ENCODE measurements at places on chromosomes 4 and X.

GRCh38 chrX:11908371-11908770 is 150.3 kb downstream of the MSL3 start:
- ATAC-seq = no peak

DNA sequence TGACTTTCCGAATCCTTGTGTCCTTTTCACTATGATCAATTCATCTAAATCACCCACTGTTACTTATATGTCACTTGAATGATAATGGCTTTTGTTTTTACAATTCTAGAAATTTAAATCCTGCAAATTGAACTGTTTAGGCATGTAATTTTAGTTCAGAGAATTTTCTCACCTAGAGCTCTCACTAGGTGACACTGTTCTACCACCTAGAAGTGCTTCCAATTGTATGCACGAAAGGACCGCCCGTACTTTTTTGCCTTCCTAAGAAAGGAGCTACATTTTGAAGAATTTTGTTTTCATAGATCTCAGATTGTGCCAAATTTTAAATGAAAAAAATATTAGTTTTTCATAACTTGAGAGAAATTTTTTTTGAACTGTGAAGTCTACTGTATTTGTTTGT is 481.6 kb upstream of the FSTL5 start:
- ATAC-seq = no peak

- no peak for ATAC-seq
These were observed 16.1 kb downstream of the HADH start for GRCh38 chr4:108005807-108006206.

- ATAC-seq = peak; percentile 62
These were observed 48.1 kb upstream of the FAM9C start for GRCh38 chrX:13092455-13092941.

DNA sequence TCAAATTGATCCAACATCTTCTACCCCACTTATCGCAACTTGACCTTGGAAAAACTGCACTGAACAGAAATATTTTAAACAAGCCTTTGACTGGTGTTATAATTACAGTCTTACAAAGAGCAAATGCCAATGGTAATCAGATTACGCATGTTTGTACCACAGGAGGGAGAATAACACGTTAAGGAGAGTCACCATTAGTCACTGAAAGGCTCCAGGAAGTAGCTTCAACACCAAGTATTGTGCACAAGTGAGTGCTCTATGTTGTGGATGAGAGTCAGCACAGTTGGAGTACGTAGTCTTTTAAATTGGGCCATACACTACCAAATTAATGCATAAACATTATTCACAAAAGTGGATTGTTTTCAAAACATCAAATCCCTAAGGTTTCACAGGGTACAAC is 1081.5 kb upstream of the TENM3 start:
- ATAC-seq = no peak

- ATAC-seq = no peak
These were observed 9.1 kb upstream of the S100G start for GRCh38 chrX:16640823-16641222.

- ATAC-seq = no peak
These were observed 222.6 kb upstream of the SMIM31 start for GRCh38 chr4:164531336-164531735.

GRCh38 chrX:18961686-18962085 is 22.2 kb downstream of the PHKA2 start:
- no peak for ATAC-seq

DNA sequence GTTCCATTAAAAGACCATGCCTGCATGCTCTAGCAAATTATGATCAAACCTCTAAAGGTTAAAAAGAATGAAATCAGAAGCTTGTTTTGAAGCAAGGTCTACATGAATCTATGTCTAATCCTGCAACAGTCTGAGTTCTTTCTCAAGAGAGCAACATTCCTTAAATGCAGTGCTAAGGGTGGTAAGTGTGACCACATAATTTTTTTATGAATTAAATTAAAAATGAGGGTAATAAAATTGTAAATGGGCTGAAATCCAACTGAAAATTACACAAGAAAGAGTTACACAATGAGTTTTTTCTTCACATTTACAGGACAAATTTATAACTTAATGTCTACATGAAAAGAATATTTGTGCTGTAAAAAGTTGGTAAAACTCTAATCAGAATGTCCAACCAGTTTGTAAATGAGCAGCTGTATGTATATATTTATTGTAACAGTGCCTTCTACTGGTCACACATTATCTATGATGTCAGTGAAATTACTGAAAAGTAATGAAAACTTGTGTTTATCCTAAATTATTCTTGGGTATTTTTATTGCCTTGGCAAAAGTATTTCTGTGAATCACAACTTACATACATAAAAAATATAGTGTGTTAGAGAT is 336.3 kb upstream of the PITX2 start:
- no peak for ATAC-seq

DNA sequence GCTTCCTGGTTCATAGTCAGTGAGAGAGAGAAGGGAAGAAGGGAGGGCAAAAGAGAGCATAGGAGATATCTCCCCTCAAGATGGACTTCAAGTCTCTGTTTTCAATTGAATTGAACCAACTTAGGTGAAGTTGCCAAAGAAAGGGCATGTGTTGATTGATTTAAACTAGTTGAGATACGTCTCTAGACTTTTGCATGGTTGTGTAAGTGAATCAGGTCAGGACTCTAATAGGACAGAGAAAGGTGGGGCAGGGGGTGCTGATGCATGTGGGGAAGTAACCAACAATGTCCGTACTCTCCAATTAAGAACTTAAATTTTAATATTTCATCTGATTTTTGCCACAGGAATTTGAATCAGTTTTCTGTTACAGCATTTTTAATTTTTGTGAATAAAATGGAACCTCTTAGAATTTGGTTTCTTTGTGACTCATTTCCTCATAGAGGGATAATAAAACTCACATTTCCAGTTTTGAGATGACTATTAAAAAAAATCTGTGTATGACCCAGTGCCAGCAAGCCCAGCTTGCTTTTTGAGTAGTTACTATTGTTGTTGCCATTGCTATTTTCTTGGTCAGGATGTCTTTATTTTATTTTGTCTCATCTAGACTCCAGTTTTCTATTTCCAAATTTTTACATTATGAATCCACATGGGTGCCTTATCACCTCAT is 37.3 kb downstream of the SLIT2 start:
- no peak for ATAC-seq

DNA sequence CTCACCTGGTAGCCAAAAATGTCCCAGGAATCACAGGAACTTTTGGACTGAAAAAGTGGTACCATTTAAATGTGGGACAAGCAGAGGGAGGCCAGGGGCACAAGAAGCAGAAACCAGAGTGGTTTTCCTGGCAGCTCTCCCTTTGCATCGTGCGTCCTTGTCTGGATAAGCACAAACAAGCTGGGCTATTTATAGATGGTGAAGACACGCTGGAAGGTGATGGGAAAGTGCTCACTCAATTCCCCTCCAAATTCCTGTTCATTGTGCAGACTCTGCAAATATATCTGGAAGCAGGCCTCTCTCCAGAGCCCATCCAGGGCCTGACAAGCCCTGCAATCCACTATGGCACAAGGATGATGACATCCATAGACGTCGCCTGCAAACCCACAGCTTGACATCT is 63.6 kb upstream of the MAP3K15 start:
- ATAC-seq = no peak

DNA sequence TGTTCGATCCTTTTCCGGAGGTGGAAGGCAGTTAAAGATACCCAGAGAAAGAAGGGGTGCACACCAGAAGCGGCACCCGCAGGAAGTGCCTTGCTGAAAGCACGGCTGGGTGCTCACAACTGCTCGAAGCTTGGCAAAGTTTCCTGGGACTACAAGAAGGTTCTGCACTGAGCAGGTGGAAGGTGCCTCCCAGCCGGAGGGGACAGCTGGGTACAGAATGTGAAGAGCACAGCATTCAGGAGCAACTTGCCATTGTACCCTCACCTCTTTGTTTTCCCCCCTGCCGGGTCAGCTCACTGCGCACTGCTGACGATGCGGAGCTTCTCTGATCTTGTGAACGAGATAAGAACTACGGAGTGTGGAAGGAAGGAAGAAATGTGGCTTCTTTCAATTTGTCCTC is 289.2 kb downstream of the FBXW7 start:
- no peak for ATAC-seq

- ATAC-seq = no peak
These were observed 34.0 kb upstream of the TBC1D9 start for GRCh38 chr4:140790171-140790570.

DNA sequence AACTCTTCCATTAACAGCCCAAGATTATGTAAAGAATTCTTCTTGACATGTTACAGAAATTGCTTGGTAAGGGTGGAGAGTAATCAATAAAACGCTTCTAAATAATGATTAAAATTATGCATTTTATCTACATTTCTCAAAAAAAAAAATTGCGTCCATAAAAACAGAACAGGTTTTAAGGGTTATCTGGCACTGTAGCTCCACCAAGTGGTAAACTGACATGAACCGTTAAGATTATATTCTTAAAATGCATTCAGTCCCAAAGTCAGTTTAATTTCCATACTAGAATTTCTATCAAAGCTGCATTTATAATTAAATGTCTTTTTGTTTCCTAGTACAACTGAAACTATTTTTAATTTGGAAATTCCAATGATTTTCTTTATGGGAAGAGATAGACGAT is 214.0 kb upstream of the UGT8 start:
- no peak for ATAC-seq

GRCh38 chrX:132169554-132169953 is 41.7 kb upstream of the FRMD7 start:
- ATAC-seq = no peak

DNA sequence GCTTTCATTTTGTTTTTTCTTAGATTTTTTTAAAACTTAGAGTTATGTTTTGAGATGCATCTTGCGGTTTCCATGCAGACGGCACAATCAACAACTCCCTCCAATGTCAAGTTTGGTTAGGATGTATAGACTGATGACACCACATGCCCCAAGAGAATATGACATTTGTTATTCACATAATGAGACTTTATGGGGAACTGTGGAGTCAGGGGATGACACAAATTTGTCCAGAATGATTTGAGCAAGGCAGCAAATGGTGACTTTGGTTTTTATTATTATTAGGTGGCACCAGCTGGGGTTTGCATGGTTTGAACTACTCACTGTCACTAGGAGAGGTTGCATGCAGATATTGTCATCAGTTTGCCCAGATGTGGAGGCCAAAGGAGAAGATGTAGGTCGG is 461.8 kb upstream of the PRKX start:
- ATAC-seq = no peak

- ATAC-seq = no peak
These were observed 76.2 kb downstream of the LNX1 start for GRCh38 chr4:53515076-53515475.

GRCh38 chr4:111883557-111883999 is 261.7 kb upstream of the FAM241A start:
- no peak for ATAC-seq

DNA sequence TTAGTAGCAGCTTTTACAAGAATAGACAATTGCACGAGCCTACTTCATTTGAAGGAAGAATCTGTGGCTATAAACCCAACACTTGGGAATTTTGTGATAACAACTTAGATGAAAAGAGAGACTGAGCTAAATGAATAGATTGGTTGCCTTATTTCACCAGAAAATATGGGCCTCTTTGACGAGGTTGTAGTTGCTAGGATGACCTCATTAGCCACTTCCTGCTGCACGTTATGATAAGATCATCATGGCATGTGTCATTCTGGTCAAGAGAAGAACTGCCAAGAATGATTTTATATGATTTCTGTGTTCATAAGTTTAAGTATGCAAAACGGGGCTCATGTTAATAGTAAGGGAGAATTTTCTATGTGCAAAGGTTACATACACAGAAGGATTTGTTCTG is 321.9 kb upstream of the GIMD1 start:
- ATAC-seq = no peak

DNA sequence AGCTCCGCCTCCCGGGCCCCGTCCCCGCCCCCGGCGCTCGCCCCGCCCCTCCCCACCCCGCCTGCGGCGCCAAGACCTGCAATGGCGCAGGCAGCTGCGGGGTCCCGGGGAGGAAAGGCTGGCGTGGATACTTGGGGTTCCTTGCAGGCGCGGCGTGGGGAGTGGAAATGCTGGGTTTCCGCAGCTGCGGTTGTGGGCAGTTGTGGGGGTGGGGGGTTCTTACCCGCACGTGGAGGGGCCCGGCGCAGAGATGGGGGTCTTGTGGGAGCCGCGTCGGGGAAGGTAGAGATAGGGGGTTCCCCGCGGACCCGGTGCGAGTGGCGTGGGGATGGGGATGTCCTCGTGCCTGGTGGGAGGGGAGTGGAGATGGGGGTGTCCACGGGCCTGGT is 680 bp upstream of the ASMTL start:
- ATAC-seq = peak; percentile 54

- ATAC-seq = no peak
These were observed 42.3 kb downstream of the TBC1D14 start for GRCh38 chr4:6951880-6952381.

DNA sequence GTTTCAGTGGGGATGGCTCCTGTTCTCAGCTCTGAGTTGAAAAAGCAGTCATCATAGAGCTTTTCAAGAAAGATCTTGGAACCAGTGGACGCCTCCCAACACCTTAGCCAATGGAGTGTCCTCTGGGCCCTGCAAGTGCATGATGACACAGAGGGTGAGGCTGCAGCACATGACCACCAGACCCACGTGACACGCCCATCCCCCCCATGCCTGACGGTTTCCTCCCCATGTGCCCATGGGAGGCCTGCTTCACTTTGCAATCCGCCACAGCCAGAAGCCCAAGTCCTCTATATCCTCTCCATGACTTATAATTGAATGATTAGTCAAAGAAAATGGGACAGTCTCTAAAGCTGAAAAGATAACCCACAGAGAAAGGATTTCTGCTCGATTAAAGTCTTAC is 187.0 kb downstream of the AFAP1 start:
- ATAC-seq = no peak

- no peak for ATAC-seq
These were observed 32.6 kb downstream of the DCK start for GRCh38 chr4:71026086-71026485.

DNA sequence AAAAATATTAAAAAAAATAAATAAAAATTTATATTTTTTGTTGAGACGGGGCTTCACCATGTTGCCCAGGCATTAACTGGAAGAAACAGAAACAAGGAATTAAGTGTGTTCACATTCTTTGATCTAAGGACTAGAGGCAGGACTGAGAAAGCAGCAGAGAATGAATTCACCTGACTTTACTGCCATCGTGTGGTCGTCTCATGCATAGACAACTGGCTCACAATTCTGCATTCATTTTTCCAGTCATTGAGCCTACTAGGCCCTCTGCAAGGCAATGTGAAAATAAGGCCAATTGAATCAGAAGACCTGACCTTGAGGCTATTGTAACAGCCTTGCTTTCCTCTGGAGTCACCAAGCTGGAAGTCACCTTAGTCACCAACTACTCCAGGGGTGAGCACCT is 37.4 kb downstream of the LHFPL1 start:
- ATAC-seq = peak; percentile 24

DNA sequence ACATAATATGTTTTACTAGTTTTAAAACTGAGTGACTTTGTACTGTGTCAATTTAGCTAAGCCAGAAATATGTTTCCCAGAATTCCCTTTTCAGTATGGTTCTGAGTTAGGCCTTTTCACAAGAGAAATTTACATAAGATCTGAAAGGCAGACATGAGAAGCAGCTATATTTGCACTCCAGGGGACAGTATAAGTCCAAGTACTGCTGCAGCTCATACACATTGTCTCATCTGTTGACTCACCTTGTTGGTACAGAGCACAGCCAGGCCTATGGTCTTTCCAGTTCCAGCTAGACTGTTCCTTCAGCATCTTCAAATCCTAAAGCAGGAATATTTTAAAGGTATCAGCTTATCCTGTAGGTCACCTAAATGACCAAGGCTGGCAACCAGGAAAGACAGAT is 53.5 kb downstream of the BMP3 start:
- no peak for ATAC-seq

GRCh38 chr4:124104101-124104500 is 608.4 kb downstream of the ANKRD50 start:
- ATAC-seq = no peak

- ATAC-seq = no peak
These were observed 1601.7 kb upstream of the TENM3 start for GRCh38 chr4:180641495-180641894.

- ATAC-seq = no peak
These were observed 137.4 kb upstream of the ARSJ start for GRCh38 chr4:114116861-114117260.
